ENCODE measurements at places on chromosomes 5 and 9.

- no peak for DNase-seq
These were observed 416.5 kb downstream of the GADD45G start for GRCh38 chr9:90021216-90021906.

DNA sequence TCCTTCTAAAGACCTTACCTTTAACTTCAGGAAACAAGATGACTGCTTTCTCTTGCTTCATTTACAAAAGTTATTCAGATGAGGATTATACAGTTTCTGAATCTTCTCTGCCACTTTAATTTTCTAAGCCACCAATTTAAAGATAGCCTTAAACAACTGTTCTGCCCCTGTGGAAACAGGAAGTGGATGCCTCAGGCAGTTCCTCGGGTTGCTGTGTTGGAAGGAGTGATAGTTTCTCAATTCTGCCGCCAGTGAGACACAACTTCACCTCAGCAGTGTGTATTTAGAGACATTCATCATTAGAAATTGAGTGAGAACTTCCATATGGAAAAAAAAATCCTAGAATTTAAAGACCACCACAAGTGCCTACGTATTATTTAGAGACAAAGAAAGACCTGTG, 475.1 kb upstream of the WWC1 start:
- no peak for DNase-seq

DNA sequence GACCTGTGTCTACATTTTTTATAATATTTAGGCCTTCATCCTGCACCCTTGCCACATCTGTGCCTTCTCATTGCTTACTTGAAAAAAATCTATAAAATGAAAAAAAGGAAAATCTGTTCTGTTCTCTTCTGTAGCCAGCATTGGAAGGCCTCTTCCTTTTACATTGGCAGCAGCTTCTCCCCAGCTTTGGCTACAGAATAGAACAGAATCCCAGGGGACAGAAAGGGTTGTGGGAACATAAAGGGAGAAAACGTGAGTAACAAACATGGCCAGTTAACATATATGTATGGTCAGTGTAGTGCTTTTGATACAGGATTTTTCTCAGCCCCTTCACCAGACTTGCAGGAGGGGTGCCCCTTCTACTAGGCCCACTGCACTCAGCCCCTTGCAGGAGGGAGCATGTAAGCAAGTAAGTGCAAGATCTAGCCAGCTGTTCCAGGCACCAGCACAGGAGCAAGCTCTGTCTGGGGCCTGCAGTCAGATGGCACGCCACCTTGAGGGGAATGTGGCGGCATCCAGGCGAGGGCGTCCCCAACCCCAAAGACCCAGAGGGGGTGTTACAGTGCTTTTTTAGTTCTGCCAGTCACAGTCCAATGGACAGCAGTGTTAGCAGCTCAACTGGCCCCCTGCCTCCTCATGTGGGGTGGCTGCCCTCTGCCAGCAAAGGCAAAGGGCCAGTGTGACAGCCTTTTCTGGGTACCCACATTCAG, 330.5 kb upstream of the ZNF462 start:
- DNase-seq: no peak

GRCh38 chr5:8981016-8981415, 564.9 kb downstream of the SEMA5A start:
- no peak for DNase-seq

GRCh38 chr9:93677641-93678136, 101.3 kb downstream of the PHF2 start:
- no peak for DNase-seq

GRCh38 chr5:153903321-153903720, 135.4 kb downstream of the FAM114A2 start:
- DNase-seq: no peak

DNA sequence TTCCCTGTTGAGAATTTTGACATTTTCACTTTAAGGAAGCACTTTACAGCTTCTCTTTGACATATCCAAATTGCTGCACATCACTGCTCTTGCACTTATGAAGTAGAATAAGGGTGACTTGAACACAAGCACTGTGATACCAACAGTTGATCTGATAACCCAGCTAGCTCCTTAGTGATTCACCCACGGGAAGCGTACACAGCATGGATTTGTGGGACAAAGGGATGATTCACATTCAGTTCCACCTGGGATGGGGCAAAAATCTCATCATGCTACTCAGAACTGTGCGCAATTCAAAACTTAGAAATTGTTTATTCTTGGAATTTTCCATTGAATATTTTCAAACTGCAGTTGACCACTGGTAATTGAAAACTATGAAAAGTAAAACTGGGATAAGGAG, 1565.5 kb upstream of the CDH9 start:
- DNase-seq: no peak

- no peak for DNase-seq
These were observed 120.4 kb upstream of the CDH9 start for GRCh38 chr5:27158775-27159174.

DNA sequence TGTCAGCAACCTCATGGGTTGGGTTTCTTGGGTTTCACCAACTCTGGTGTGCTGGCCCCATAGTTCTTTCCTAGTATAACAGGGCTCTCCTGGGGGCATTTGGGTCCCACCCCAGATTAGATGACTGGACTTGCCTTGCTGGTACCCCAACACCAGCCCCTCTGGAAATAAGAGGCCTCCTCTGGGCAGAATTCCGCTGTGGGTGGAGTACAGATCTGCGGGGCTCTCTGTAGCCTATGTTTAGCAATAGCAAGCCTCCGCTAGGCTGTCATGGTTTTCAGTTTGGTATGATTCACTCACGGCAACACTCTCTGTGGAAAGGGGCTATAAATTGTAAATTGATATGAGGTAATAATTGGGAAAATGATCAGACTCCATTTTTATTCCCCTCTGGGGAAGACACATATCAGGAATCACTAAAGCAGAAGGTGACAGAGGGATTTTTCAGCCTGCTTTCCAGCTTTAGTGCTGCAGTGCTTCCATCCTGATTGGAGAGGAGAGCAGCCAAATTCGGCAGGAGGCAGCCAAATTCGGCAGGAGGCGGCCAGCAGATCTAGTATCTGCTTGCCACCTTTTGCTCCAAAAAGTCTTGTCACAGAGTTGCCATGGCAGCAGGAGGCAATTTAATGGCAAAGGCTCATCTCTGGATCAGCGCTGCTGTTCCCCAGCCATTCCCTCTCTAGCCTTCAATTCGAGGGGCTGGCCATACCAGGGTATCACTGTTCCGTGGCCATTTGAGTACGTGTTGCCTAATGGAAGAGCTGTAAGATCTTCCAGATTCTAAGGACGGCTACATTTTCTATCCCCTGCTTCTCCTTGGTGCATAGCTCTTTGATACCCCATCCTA, 84.6 kb downstream of the SLC44A1 start:
- DNase-seq: no peak

- no peak for DNase-seq
These were observed 26.0 kb upstream of the GHR start for GRCh38 chr5:42397267-42397666.

- DNase-seq: no peak
These were observed 244.6 kb downstream of the CACNA1B start for GRCh38 chr9:138122201-138122600.

DNA sequence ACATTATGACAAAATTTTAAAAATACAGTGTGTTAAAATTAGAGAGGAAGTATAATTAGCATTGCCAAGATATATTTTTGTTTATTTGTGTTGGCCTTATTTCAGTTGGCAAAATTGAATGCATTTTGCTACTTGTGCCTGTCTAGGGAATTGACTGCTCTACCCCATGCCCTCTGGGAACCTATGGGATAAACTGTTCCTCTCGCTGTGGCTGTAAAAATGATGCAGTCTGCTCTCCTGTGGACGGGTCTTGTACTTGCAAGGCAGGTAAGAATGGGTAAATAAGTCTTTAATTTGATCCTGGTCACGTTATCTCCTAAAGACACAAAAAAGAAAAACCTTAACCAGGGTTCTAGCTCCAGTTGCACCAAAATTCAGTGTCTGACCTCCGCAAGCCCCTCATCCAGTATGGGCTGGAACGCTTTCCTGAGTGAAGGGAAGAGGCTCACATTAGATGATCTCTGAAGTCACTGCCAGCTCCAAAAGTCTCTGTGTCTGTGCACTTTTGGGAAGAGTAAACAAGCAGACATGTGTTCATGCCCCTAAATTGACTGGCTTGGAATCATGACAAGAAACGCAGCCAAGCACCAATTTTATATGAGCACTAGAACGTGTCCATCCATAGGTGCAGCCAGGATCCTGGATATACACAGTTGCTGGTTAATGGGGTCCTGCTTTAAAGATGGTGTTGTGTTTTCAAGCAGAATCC, 98.3 kb upstream of the PRRC1 start:
- DNase-seq: no peak

DNA sequence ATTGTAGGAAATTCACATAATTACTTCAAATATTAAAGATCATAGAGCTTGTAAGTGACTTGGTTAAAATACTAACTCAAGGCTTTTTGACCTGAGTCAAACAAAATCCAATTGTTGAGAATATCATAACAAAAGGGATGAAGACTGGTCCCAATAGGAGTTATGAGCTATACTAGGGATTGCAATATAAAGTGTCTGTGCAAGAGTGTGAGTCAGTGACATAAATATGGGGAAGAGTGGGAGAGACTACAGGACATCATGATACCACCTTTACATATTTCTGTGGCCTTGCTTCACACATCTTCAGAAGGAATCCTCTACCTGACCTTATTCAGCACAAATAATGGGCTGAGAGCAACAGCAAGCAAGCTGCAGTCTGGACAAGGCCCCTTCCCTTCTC, 180.9 kb upstream of the SLC24A2 start:
- no peak for DNase-seq

DNA sequence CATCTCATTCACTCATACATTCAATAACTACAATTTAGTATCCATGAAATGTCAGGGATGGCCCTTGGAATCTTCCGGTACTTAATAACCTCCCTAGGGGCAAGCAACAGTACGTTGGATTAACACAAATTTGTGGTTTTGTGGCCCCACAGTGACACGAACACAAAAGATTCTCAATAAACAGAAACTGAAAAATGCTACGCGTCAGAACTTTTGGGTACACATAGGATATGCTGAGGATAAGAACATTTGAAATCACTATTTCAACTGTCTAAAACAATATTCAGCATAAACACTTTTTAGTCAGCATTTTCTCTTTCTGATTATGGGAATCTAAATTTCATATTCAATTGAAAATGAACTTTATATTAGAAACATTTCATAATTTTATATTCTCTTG, 107.0 kb upstream of the GPR151 start:
- no peak for DNase-seq

- DNase-seq: no peak
These were observed 1369.7 kb upstream of the C9orf72 start for GRCh38 chr9:28942941-28943340.

GRCh38 chr5:89338935-89339334, 456.0 kb upstream of the MEF2C start:
- no peak for DNase-seq

DNA sequence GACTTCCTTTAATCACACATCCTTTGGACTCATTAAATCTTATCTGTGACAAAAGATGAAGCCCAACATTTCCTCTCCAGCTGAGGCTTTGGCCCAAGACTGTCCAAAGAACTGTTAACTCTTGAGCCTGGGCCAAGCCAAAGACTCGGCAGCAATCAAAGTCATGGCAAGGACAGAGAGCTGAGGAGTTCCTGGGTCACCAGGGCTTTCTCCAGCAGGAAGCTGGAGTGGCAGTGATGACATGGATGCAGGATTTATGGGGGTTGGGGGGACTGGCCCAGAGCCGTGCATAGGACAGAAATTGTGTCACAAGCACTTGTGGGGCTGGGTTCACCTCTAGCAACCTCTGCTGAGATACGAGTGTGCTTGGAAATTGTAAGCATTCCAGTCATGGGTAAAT, 440.3 kb downstream of the PLK2 start:
- no peak for DNase-seq

DNA sequence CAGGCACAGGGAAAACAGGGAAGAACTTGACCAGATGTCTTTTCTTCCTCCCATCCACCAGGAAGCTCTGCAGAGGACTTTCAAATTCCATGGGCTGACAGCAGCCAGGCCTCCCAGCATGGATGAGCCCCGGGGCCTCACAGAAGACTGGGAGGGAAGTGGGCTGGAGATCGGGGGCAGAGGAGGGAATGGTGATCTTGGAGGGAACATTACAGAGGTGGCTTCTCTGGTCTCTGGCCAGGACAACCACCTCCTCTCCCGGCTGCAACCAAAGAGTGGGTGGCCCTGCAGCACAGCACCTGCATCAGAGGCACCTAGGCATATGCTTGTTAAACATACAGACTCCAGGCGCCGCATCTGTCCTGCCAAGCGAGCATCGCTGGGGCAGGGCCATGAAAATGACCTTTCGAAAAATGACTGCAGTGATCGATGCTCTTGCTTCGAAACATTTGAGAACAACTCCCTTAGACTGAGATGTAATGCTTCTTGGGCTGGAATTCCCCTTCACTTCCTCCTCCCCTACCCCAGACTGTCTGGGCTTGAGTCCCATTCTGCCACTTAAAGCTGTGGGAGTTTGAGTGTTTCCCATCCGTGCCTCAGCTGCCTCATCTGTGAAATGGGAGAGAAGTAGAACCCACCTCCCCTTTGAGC, 68.7 kb upstream of the UNC5A start:
- no peak for DNase-seq

- no peak for DNase-seq
These were observed 145.5 kb downstream of the ERCC6L2 start for GRCh38 chr9:96020792-96021550.

- DNase-seq: no peak
These were observed 693.5 kb downstream of the PTPRD start for GRCh38 chr9:9919174-9919775.

GRCh38 chr5:150404121-150404520, 8.6 kb downstream of the CD74 start:
- no peak for DNase-seq
